Skeletal muscle cell (primary cell): ENCODE measurements at places on chromosomes 2 and 18.

DNA sequence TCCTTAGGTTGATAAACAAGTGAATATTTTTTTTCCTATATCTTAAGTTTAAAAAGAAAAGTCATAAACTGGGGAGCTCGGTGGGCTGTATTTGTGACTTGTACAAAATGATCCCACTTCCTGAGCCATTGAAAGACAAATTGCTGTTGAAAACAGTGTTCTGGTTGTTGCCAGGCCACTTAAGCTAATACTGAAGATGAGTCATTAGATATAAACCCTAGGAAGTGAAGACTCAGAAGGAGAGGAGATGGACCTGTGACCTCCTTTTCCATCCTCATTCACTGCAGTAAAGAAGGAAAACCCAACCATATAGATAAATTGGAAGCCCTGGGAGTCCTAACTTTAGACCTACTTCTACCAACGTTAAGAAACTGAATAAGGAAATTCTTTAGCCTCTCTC, 46.2 kb upstream of the SERPINE2 start:
- peak; percentile 70 for DNase-seq

DNA sequence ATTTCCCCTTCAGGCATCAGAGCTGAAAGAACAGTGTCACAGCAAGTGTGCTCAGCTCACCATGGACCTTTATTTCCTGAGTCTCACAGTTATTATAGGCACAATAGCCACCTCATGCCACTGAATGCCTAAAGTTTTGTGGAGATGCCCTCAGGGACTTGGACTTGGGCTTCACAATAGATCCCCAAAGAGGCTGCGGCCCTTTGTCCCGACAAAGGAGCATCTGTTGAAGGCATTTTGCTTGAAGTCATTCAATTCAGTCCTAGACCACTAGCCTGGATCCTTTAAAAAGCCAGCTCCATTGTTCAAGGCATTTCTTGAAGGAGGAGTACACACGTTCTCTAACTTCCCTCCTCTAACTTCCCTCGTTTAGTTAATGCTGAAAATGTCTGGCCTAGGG, 125.4 kb downstream of the DCC start:
- DNase-seq, result no peak

DNA sequence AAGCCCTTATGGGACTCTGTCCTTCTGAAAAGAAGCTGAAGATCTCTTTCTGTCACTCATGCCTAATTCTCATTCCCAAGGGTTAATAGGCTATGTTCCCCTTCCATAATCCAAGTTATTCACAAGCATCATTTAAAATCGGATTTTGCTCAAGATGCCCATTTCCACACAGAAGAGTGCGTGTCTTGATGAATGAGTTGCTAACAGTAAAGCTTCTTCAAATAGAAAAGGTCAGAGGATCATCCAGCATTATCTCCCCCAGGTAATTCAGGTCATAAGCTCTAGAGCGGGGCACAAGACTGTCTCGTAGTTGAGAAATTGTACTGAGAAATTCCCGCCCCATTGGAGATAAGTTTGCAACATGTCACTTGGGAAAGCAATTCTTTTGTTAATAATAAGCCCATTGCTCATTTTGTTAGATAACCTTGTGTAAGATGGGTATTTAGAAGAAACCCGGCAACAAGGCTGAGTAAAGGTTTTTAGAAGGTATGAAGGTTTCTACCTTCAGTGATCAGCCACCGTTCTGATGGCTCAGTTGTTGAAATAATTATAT, 290.7 kb upstream of the EPAS1 start:
- no peak for DNase-seq

DNA sequence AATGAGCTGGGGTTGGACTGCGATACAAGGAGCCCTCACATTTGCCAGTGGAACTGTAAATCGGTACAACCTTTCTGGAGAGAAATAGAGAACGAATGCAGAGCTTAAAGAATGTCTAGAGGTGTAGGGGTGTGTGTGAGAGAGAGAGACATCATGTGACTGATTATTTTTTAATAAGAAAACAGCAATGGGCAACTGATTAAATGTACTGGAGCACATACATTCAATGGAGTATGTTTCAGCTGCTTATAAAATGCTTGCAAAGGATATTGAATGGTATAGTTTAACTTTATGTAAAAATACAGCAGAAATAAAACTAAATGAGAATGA, 391 bp upstream of the TMEM17 start:
- DNase-seq, result no peak

DNA sequence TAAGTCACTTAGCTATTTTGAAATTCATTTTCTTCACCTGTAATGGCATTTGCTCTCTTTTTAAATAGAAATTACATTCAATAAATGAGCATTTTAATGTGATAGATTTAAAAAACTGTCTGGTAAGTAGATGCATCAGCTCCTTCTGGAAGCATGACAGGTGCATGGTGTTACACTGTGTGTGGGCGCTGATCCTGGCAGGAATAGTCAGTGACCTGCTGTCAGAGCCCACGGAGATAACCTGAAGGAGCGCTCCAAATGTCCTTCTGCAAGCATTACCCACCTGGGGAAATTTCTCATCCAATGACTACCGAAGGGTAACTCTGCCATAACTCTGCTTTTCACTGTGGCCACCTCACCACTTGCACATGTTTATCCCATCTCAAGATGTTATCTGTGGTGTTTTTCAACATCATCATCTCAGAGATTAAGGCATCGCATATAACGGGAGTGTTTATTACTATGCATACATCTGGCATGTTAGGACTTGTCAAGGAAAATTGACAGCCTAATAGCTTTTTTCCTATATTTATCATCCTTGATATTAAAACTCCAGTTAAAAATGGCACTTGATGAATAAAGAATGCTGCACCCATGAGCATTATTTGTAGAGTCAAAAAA, 637.3 kb downstream of the ERBB4 start:
- DNase-seq, result no peak

GRCh38 chr2:37590119-37590571, 81.3 kb downstream of the CDC42EP3 start:
- peak; percentile 98 for DNase-seq

DNA sequence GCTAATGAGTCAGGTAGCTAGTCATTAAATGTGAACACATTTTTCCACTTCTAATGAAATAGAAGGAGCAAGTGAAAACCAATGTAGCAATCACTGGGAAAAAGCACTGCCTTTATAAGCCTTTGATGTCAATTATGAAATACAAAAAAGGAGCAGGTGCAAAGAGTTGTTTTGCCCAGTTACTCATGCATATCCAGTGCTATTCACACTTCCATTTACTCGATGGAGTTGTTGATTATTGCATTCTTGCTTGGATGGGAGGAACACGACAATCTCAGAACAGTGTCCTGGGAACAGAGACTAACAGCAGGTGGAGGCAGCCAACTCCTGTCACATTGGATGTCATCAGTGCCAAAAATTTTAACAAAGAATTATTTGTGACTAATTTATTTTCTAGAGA, 372.5 kb downstream of the CBLN2 start:
- no peak for DNase-seq

- no peak for DNase-seq
These were observed 2.1 kb downstream of the NCKAP1 start for GRCh38 chr2:183035954-183036669.

GRCh38 chr18:12008181-12008767, 27.0 kb downstream of the IMPA2 start:
- DNase-seq, result no peak

DNA sequence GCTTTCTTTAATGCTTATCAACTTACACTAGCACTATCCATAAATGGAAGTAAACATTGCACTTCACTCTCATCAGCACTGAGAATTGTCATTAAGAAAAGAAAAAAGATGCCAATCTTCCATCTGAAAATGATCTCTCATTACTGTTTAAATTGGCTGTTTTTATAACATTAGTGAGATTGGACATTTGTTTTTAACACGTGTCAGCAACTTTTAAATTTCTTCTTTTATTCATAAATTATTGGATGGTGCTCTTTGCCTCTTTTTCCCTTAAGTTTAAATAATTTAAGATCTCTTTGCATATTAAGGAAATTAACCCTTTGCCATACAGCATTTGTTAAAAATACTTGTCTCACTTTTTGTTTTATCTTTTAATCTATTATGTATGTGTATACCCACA, 146.5 kb upstream of the CHST9 start:
- no peak for DNase-seq

- DNase-seq, result no peak
These were observed 30.9 kb upstream of the KCMF1 start for GRCh38 chr2:84940088-84940470.

DNA sequence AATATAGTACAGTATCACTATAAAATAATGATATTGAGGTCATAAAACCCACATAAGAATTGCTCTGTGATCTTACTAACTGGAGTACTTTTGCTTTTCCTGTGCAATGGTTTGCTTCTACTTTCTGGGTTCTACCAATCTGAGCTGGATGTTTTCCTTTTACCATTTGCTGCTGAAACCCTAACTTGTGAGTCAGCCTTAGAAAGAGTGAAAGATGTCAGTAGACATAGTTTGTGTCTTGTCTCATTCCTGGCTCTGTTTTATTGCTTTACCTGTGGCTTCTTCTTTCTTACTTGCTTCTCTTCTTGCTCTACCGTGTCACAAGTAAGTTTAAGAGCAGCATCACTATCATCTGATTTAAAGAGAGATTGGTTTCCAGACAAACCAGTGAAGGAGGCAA, 61.0 kb downstream of the MBD2 start:
- DNase-seq, result no peak

DNA sequence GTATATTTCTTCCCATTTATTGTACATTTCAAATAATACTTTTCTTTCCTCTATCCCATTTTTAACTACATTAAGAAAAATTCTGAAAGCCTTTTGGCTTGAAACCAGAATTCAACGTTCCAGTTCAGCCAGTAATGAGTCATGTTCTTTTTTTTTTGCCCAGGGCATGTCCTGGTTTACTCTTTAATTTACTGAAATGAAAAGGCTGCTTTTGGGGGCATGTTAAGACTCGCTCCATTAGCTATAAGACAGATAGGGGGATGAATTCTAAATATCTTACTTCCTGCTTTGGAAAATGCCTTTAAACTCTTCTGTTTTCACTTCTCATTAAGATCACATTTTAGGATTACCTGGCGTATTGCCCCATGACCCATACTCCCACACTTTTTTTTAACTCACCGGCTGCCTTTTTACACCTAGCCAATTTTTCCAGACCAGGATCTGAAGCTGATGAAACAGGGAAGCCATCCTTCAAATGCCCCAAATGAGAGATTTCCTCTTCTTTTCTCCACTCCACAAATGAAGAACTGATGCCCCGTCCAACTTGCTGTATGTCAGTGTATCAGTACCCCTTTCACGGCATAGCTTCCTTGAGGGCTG, 585 bp downstream of the ABCA12 start:
- peak; percentile 21 for DNase-seq

DNA sequence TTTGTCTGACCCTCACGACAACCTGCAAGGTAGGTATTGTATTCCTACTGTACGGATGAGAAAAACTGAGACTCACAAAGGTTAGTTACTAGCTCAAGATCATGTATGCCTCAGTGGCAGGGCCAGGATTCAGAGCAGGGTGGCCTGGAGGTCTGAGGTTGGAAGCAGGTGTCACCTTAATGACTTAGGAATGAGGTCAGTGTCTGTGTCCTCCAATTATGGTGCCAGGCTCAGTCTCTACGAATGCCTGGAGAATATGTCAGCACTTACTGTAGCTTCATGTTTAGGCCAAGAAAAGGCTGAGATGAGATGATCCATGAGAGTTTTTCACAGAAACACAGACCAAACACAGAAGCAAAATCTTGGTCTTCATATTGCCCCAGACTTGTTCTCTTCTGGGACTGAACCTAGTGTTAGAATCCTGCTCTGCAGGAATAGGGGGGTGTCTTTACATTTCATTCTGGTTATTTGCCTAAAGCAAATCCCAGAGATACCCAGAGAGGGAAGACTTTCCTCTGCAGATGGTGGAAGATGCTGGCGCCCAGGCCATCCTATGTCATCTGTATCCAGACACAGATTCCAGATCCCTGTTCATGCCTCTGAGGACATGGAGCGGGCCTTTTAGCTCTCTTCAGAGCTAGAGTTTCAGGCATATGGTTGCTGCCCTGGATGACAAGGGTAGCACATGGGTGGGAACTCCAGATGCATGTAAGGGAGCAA, 16.3 kb upstream of the RAB10 start:
- DNase-seq, result no peak

DNA sequence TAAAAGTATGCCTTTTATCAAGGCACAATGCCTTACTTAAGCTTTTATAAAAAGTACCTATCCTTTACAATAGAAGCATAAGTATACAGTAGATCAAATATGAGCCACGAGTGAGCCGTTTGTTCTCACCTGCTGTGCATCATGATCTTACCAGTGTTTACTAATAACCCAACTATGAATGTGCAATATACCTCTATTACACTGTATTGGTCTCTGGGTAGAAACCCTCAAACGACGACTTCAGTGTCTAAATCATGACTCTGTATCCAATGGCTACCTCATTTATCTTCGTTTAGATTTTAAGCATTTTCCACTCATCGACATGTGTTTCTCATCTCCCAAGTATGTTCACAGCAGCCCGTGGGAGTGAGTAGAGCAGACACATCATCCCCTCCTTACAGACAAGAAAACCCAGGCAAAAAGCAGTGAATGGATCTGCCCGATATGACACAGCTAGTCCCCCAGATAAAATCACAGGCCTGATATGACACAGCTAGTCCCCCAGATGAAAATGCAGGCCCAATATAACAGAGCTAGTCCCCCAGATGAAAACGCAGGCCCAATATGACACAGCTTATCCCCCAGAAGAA, 279.8 kb downstream of the TNS1 start:
- no peak for DNase-seq

DNA sequence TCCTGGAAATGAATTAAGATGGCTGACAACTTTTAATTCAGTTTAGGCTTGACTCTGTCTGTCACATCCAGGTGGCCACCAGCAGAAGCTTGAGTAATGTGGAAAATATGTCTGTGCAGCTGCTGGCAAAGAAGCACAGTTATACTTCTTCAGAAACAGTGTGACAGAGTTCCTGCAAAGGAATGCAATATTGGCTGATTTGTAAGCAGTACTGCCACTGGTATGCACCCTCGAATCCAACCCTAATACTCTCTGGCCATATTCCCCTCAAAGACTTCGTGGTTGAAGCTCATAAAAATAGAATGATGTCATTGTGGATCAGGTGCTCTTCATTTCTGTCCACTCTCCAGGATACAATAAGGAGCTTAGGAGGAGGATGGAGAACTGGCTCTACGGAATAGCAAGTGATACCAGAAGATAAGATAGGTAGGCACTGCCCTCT, 86.2 kb downstream of the METTL8 start:
- DNase-seq, result peak; percentile 71

GRCh38 chr2:108958002-108958401, 31.0 kb downstream of the EDAR start:
- DNase-seq, result no peak

DNA sequence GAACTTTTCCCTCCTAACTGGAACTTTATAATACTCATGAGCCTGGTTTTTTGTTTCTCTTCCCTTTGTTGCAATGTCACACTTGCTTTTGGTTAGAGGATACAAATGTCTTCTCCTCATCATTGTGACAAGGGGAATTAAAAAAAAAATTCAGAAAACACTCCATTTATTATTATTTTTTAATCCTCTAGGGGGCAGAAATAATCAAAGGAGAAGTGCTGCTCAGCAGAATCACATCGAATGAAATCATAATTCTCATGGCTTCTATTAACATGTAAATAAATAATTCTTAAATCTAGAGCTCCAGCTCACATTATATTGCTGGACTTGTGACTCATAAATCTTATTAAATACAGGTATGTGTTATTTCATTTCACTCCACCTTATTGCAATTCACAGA, 273.8 kb downstream of the TRIB2 start:
- DNase-seq, result no peak

GRCh38 chr2:19600982-19601381, 242.6 kb upstream of the OSR1 start:
- no peak for DNase-seq
